HS-5 (cell line): ENCODE measurements at places on chromosomes 16 and 17.

DNA sequence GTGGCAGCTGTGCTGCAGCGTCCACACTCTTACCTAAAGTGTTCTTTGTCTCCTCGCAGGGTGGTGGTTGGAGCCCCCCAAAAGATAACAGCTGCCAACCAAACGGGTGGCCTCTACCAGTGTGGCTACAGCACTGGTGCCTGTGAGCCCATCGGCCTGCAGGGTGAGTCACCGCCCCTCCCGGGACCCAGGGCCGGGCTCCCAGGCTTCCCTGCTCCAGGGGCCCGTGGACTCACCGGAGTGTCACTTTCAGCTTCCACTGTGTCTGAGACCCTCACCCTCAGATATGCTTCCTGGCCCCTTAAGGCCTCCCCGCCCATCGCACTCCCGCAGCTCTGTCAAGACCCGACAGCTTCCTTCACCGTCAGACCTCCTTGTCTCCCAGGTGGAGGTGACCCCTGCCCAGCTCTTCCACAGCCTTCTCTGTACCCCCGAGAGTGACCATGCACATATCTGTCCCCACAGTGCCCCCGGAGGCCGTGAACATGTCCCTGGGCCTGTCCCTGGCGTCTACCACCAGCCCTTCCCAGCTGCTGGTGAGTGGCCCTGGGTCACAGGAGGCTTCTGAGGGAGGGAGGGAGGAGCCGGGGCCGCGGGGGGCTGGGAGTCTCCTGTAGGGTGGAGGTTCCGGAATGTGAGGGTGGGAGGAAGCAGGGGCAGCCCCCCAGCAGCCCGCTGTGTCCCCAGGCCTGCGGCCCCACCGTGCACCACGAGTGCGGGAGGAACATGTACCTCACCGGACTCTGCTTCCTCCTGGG, 1.8 kb downstream of the ITGAX start:
- no peak for DNase-seq

- no peak for DNase-seq
These were observed 26.8 kb downstream of the MPP2 start for GRCh38 chr17:43880420-43880991.

GRCh38 chr17:18937981-18938691, 13.8 kb upstream of the SLC5A10 start:
- DNase-seq = no peak

- no peak for DNase-seq
These were observed 25.4 kb downstream of the MPP2 start for GRCh38 chr17:43881758-43882505.

- DNase-seq = peak; percentile 92
These were observed 164.5 kb upstream of the CHMP6 start for GRCh38 chr17:80826955-80827645.
